ENCODE measurements at places on chromosomes 3 and 15. TPM values are rescaled to one million over a fixed set of nuclear protein-coding genes. Genes with fewer than 3 reads are reported as not detected.

The TRH gene
- total RNA-seq, result 1.7 TPM

The MST1R gene
- 8.6 TPM for total RNA-seq

The C3orf49 gene
- total RNA-seq, result not detected

The FSIP1 gene
- 1.5 TPM for total RNA-seq

The ZIC4 gene
- total RNA-seq, result not detected

The FAM107A gene
- not detected for total RNA-seq

The CELF6 gene
- 4.1 TPM for total RNA-seq

The LRRC31 gene
- not detected for total RNA-seq

The ZNF80 gene
- total RNA-seq, result not detected

The CCDC33 gene
- 0.49 TPM for total RNA-seq

The ZCWPW2 gene
- total RNA-seq, result 0.49 TPM

The EOMES gene
- total RNA-seq, result not detected

All from glutamatergic neuron (in vitro differentiated cells).